Natural killer cell treated with Interleukin-12 subunit alpha and Interleukin-12 subunit beta and Interleukin-15 and Interleukin-18, amount 100 ng/mL, for 72 hours (primary cell): ENCODE measurements at places on chromosomes 12 and 14. TPM values are rescaled to one million over a fixed set of nuclear protein-coding genes. Genes with fewer than 3 reads are reported as not detected.

LPAR5 gene
- total RNA-seq, result 10.6 TPM

DNA sequence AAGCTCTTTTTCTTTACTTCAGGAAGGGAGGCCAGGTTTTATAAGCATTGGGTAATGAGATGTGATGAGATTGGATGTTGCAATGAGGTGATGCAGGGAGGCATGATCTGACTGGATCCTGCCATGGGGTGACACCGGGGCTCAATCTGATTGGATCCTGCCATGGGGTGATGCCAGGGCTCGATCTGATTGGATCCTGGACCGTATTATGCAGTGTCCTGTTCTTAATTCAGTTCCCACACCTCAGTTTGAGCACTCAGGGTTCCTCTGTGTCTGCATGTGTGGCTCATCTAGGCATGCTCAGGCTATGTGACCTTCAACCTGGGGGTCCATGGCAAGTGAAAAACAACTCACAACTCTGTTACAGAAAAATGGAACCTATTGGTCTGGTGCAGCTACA is 166.4 kb downstream of the SLC15A4 start:
- no peak for DNase-seq

TSPAN19 gene
- not detected for total RNA-seq

DNA sequence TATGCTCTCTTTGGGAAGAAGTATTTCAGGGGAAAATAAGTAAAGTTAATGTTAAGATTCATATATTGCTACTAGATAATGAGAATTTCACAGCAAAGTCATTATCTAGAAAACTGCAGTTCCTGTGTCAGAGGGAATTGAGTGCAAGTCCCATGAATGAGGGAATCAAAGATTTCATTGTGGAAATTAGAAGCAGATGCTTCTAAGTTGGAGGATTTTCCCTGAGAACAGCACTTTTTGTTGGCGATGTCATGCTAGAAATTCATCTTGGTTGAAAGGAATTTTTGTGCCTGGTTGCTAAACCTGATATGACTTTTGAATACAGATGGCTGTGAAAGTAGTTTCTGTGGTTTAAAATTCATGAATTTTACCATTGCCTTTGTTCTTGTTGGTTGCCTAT is 25.6 kb downstream of the FRMD6 start:
- DNase-seq, result no peak

DNA sequence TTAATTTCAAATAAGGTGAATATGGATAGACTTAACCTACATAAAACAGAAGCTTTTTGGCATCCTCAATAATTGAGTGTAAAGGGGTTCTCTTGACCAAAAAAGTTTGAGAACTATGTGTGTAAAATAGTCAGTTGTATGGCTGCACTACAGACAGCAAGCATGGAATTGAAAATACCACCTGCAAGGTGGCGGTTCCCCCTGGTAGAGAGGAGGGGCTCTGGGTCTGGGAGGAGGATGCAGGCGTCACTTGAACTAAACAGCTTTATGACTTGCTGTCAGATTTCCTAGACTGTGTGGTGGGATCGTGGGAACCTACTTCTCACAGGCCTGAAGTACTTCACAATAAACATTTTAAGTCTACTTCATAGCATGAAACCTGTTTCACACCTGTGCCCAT is 6.3 kb downstream of the EVL start:
- no peak for DNase-seq

RTN1 gene
- total RNA-seq, result not detected

DNA sequence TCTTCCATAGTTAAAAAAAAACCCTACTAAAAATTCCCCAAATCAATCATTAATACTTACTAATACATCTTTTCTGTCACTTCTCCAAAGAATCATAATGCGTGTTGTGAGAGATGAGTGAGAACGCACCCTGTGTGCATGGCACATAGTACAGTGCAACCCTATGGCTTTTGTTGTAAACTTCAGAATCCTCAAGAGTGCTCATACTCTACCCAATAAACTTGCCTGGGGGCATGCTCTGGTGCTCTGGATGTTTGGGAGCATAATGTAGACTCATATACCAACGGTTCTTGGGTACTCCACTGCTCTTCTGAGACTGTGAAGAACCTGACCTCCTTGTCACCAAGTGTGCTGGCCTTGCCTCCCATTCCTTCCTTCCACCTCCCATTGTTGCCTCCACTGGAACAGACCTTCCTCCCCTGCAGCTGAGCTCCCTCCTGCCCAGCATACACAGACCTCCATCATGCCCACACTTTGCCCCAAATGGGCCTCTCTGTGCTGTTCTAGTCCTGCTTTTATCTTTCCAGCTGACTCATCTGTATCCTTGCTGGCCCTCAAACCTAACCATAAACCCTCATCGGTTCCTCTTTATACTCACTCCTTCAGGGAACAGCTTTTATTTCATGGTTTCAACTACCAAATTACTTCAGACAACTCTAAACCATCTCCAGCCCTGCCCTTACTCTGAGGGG is 8.9 kb downstream of the DCP1B start:
- no peak for DNase-seq

DNA sequence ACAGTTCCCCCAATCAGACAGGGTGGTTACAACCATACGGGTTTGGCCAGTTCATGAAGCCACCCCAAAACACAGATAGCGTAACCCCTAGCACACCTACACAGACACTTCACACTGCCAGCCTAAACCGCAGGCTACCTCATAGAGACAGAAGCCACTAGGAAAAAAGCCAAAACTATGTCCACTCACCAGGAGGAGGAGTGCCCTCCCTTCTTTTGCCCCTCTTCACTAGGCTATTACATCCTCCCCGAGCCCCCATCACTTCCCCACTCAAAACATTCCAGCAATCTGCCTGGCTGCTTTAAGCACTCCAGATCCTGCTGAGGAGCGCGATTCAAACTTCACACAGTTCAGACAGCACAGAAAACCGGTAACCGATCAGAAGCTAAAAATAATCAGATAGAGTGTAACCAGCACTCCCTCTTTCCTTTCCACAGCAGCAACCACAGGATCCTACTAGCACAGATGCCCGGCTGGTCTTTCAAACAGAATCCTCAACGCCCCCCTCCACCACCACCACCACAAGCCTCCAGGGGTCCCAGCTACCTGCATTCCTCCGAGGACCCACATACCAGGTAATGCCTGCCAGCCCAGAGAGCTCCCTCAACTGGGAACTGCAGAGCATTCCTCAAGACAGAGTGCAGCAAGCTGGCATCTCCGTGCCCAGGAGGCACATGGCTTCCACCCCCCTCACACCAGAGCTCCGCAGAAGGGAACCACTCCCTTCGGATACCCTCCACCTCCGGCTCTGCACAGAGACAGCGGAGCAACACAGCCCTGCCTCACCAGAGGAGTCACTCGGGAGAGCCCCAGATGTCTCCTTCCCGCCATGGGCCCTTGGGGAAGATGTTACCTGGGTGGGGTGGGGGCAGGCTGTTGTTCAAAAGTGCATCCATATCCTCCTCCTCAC is 1.5 kb downstream of the CHD4 start:
- DNase-seq, result no peak

MAP1LC3B2 gene
- 1.2 TPM for total RNA-seq

- no peak for DNase-seq
Measured at GRCh38 chr14:24382064-24382371, 14.0 kb downstream of the NFATC4 start.

GLT1D1 gene
- total RNA-seq, result 0.14 TPM

DNA sequence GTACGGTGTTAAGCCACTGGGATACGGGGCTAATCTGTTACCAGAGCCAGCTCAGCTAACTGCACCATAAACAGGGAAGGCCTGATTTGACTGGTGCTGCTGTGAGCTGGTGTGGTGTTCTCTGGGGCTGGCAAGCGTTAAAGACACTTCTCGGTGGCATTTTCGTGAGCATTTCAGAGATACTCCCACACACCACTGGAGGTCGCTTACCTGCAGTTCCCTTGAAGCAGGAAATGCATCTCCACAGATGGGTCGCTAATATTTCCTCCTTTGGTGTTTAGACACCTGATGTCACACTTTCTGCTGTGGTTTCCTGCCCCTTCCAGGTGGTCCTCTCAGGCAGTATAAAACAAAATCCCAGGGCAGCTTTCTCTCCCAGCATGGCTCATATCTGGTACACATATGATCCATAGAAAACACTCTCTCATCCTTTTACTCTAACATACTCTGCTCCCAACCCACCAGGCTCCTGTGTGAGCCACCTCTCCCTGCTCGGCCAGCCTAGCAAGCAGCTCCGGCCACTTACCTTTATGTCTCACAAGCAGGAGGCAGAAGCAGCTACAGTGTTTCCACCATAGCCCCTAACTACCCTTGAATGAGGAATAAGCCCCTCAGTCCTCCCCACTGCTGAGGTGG is 129.9 kb upstream of the GRIN2B start:
- no peak for DNase-seq

- DNase-seq, result no peak
Measured at GRCh38 chr14:42222924-42223471, 616.3 kb downstream of the LRFN5 start.

DNA sequence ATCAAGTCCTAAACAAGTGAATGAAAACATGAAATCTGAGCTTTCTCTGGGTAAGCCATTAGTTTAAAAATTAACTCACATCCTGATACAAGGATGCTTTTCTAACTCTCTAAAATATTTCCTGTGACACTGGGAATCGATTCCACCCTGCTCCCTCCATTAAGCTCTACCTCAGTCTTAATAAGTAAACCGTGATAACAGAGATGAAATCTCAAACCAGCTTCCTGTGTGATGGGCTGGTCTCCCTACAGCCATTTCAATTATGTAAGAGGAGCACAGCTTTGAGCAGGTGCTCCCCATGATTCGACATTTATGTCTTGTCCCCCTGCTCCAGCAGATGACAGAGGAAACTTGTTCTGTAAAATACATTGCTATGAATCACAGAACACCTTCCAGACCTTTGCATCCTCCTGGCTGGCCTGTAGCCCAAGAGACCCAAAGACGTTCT is 59.0 kb downstream of the GAS2L3 start:
- DNase-seq, result no peak

PTPN6 gene
- 71.6 TPM for total RNA-seq

DNA sequence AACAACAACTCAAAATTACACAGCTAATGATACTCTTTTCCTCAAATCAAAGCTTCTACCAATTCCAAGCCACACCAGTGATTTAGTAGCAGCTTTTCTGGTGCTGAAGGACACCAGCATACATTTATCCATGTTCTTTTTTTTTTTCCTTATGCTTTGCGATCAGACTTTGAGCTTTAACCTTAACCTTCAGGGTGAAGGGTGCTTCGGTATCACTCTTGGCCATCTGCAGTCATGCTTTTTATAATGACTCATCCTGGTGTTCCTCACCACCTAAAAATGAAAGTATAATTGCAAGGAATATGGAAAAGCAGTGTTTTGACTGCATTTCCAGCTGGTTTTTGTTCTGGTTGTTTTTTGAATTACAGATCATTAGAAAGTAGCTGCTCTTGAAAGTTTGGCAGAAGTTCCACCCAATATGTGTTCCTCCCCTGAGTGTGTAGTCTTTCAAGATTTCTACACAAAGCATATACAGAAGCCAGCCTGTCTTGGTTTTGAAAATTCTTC is 1.3 kb upstream of the SLC41A2 start:
- no peak for DNase-seq

- DNase-seq, result no peak
Measured at GRCh38 chr14:81341370-81341769, 58.8 kb downstream of the STON2 start.

CCDC184 gene
- 0.86 TPM for total RNA-seq

CCDC196 gene
- not detected for total RNA-seq

DNA sequence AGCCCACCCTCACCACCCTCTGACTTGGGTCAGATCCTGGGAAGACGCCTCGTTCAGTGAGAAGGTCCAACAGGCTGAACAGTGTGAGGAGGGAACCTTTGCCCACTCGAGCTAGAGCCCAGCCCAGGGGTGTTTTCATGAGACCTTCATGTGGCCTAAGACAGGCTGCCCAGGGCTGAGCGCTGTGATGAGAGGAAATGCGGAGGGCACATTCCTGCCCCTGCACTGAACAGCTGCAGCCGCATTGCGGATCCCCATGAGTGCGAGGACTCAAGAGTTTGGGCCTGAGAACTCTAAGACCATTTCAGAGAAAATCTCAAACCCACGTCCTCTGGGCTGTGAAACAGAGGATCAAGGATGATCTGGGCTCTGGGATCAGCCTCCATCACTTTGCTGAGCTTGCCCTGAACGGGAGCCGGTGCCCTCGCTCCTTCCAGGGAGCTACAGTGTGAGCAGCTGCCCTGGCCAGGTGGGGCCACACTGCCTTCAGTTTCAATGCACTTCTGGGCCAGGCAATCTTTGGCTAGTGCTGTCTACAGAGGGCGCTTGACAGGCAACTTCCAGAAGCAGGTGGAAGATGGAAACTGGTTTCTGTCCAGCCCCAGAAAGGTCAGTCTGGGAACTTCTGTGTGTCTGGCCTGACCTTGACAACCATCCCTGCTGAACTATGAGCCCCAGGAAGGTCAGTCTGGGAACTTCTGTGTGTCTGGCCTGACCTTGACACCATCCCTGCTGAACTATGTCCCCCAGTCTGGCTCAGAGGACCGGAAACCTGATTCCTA is 43.5 kb upstream of the P2RX7 start:
- DNase-seq, result no peak
